ENCODE measurements at places on chromosomes 1 and 21.

DNA sequence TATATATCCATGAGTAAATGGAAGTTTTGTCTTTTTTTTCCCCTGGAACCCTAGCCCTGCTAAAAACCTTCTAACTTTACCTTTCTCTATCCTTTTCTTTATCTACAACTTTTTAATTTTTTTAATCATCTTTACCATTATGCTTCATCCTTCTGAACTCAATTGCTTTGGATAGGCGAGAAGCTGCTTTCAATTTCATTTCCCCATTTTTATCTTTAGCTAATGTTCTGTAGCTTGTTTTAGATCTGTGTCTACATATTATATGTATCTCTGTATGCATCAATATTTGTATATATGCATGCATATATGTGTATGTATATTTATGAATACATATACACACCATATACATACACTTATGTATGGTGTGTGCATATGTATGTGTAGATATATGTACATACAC, 57.4 kb downstream of the PTPRC start:
- DNase-seq = no peak

DNA sequence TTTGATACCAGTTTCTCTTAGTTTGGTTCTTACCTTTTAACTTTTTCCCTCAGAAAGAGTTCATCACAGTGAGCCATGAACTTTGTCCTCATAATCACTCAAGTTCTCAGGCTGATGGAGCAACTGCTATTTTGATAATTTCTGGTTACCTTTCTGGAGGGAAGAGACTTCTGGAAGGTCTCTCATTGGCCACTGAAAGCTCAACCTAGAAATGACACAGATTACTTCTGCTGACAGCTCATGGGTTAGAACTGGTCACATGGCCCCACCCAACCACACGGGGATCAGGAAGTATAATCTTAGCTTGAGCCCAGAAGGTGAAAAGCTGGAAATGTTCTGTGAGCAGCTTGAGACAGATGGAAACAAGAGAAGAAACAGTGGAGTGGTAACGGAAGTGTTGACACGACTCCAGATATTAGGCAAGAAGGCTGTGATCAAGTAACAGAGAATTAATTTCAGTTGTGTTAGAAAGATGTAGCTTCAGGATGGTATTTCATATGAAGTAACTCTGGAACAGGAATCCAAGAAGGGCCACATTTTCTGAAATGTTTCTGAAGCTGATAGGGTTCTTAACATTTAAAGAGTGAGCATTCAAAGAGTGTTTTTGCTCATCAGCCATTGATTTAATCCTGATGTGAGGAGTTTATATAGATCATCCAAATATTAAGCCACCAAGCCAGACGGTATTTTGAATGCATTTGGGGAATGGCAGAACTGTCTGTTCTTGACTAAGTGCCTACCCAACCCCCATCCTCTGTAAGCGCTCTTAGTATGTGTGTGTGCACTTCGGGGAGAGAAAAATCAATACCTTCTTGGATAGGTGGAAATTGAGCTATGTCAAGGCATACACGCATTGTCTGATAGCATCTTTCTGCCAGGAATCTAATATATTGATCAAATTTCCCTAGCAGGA, 21.9 kb upstream of the XPR1 start:
- DNase-seq = no peak

GRCh38 chr1:160006312-160006940, 25.4 kb downstream of the PIGM start:
- no peak for DNase-seq

DNA sequence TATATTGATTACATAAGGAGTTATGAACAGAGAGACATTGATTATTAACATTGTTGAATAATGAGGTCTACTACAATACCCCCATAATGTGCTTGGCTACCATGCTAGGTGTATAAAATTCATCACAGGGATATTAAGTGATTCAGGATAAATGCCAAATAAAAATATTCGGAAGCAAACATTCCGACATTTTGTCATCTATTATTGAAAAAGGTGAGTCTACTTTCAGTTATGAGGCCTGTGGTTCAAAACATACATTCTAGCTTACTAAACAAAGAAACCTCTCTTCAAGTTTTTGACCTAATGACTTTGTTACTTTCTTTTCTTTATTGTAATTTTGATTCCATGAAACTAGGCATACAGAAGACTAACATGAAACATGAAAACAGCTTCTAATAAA, 190.3 kb upstream of the GREM2 start:
- DNase-seq = no peak

DNA sequence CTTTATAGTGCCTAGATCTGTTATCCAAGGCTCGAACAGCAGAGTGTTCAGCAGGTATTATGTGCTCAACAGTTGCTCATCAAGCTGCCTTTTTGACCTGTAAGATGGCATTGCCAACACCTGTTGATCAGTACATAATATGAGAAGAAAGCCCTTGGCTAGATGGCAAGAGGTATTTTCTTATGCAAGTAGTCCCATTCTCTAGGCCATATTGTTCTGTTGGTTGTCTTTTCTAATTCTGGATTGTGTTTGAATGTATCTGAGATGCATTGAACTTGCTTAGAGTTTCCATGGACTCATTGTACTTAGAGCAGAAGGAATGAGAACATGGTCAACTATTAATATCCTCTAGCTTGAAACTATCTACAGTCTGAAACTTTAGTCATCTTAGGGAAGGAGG, 57.4 kb downstream of the LRRC8D start:
- no peak for DNase-seq

DNA sequence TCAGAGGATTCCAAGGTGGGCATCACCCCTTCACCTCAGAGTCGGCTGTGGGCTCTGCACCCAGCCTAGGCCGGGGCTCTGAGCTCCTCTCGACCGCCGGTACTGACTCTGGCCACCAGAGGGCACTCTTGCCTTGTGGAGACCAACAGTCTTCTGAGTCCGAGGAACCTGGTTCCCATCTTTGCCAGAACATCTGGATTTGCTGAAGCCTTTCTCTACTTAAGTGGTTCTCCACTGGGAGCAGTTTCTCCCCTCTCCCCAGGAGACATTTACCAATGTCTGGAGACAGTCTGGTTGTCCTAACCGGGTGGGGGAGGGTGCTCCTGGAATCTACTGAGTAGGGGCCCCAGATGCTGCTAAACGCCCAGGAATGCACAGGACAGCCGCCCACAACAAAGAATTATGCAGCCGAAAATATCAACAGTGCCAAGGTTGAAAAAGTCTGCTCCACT, 9.4 kb downstream of the ETV3L start:
- DNase-seq = peak; percentile 42

DNA sequence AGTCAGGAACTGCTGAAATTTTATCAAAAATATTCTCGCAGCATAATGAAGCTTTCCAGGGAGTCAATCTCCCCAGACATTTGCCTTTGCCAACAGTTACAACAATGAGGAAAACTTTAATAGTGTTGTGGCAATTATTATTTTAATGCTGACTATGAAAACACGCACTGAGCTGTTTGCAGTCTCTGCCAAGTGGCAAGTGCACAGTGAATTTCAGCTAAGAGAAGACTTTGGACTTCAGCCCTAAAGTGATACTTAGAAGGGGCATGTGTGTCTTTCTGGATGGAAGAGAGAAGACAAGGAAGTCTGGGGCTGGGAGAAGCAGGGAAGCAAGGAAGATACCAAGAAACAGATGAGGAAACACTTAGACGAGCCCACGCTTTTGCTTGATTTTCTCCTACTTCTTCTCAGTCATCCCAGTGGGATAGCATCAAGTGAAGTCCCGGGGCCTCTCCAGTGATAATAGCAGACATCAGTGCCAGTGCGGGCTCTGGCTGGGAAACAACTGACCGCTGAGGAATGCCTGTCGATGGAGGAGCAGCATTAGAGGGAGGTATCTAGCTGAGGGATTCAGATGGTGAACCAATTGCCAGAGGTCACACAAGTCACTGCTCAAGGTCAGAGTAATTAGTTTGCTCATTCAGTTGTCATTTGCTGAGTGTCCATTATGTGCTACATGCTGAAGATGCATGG, 196.3 kb downstream of the TTLL7 start:
- no peak for DNase-seq

DNA sequence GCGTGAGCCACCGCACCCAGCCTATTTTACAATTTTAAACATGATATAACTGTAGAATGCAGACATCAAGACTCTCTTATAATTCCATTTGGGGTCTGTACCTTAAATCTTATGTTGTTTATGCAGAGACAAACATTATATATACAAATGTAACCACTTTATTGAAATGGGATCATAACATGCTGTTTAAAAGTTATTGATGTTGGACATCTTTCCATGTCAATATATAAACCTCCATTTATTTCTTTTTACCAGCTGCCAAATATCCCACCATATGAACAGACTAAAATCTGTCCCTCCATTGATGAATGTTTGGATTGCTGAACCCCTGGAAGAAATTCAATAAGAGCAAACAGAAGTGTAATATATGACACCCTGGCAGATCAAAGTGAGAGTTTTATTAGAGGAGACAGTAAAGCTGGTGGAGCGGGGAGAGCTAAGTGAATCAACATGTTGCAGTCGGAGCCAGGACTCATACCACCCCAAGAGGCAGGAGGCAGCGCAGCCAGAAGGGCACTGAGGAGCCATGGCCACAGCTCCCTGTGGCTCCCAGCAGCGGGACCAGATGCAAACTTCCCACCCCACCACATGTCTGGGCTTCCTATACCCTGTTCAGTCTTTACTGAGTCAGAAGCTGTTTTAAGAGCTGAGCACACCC, 4.7 kb upstream of the PCSK9 start:
- no peak for DNase-seq

GRCh38 chr1:89043940-89044339, 21.1 kb downstream of the GBP1 start:
- DNase-seq = no peak
